CD4-positive, alpha-beta T cell (primary cell): ENCODE measurements at places on chromosomes 2 and 18.
A peak's percentile ranks its signal among the peaks of the same experiment; 100 is the strongest.

- no peak for DNase-seq
These were observed 39.1 kb upstream of the GPR17 start for GRCh38 chr2:127606625-127607398.

DNA sequence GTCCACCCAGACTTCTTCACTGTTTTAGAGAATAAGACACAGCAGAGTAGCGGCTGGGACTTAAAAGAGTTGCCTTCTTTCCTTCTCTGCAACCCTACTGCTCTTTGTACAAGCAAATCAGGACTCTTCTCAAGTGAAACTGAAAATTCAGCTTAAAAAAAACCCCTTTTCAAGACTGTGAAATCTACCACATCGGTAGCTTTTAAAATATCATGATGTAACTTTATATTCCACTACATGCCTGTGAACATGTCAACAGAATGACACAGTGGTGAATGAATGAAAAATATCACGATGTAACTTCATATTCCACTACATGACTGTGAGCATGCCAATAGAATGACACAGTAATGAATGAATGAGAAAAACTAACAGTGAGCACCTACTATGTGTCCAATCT lies 53.4 kb downstream of the TCF4 start:
- DNase-seq = no peak

DNA sequence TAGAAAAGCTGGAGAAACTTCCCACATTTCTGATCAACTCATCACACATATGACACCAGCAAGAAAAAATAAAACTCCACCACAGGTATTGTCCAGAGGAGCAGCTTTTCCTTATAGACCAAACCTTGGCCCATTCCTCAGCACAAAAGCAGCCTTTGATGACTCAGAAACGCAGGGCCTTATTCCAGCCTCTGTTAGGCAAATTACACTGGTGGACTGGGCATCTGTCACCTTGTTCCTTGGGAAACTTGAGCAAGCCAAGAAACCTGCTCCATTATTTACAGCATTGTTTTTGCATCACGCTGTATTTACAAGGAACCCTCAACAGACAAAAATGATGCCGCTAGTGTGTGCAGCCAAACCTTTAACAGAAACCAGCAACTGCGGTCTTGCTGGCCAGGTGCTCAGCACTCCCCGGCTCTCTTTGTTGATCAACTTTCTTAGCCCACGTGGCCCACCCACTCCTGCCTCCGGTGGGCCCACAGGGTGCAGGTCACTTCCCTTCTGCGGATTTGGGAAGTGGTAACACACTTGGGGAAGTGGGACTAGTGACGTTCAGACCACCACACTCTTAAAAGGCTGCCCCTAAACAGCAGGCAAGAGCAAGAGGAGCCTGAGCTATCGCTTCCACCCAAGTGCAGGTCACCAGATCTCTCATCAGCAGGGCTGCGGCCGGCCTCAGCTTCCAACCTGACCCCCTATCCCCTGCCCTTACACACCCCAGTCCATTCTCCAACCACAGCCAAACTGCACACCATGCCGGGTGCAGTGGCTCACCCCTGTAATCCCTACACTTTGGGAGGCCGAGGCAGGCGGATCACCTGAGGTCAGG lies 1.5 kb downstream of the AP1S3 start:
- DNase-seq = peak; percentile 15

DNA sequence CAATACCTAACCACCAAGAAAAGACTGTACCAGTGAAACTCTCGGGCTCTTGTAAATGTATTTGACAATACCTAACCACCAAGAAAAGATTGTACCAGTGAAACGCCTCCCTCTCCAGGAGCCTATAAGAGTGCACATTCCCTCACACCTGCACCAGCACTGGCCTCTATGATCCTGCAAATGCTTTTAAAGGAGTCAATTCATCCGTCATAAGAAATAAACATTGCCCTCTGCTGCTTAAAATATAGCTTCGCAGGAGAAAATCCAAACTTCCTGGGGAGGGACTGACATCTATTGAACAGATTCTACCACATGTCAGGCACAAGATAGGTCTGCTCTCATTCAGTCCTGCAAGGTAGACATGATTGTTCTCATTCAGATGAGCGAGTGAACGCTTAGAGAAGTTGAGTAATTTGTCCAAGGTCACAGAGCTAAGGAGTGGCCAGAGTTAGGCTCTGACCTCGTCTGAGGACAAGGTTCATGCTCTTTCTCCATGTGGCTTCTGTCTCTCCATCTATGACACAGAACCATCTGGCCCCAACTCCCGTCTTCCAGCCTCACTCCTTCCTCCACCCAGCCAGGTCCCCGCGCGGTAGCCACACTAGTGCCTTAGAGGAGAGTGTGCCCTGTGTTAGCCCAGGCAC lies 38.7 kb downstream of the MCFD2 start:
- DNase-seq = no peak

GRCh38 chr18:59276047-59276446 lies 2.8 kb upstream of the RAX start:
- DNase-seq = no peak

DNA sequence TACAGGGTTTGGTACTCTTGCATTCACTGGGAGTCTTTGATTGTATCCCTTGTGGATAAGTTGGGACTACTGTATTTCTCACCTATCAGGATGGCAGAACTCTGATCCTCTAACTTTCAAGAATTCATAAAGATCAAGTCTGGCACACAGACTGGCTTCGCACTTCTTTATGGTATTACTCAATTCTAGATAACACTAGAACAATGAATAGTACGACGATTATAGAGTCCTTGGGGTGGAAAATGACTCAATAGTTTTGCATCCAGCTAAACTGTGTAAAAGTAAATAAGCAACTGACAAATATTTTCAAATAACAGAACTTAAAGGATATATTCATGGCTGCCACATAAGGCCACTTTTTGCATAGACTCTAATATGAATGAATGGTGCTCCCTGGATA lies 103.4 kb upstream of the MEX3C start:
- no peak for DNase-seq

- DNase-seq = no peak
These were observed 343.6 kb upstream of the NXPH2 start for GRCh38 chr2:139123795-139124194.

DNA sequence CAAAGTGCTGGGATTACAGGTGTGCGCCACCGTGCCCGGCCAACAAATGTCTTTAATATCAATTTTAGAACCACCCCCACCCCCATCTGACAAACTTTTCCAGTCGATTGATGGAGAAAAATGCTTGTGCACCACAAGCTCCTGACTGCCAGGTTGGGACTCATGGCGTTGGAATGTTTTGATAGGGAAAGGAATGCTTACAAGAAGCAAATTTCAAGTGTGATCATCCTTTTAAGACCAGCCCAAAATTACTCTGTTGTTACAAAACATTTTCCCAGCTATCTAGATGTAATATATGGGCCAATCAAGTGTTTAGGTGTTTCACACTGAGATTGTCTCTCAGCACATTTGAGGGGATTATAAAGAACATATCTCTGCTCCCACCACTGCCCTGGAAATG lies 45.2 kb downstream of the UBXN4 start:
- DNase-seq = no peak

- no peak for DNase-seq
These were observed 37.7 kb upstream of the SYT4 start for GRCh38 chr18:43314941-43315340.

DNA sequence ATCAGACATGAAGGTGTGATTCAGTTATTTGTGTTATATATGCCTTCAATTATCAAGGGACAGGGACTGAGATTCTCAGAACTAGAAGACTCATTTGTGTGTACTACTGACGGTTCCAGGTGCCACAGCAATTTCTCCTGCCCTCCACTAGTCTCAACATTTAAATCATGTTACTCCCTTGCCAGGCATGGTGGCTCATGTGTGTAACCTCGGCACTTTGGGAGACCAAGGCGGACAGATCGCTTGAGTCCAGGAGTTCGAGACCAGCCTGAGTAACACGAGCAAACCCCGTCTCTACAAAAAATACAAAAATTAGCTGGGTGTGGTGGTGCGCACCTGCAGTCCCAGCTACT lies 1.1 kb downstream of the CNDP2 start:
- no peak for DNase-seq

- DNase-seq = no peak
These were observed 51.9 kb downstream of the ASAP2 start for GRCh38 chr2:9258501-9258900.

DNA sequence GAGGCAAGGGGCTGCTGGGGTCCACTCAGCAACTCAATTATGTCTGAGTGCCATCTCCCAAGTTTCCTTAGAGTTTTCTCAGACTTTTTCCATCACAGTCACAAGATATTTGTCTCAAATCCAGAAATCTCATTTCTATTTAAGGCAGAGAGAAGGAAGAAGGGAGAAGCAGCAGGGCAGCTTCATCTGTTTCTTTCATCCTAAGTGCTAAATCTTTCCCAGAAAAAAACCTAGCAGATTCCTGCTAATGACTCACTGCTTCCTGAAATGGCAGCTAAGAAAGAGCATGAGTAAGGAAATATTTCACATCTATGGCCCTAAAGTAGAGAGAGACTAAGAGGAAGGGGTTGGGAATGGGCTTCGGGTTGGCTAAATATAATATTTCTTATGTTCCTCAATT lies 88.0 kb downstream of the KYNU start:
- no peak for DNase-seq

GRCh38 chr2:10935953-10936942 lies 24.5 kb downstream of the KCNF1 start:
- DNase-seq = no peak

GRCh38 chr2:229244975-229245374 lies 26.1 kb downstream of the PID1 start:
- no peak for DNase-seq

GRCh38 chr2:151478011-151478410 lies 68.3 kb downstream of the RIF1 start:
- DNase-seq = no peak

DNA sequence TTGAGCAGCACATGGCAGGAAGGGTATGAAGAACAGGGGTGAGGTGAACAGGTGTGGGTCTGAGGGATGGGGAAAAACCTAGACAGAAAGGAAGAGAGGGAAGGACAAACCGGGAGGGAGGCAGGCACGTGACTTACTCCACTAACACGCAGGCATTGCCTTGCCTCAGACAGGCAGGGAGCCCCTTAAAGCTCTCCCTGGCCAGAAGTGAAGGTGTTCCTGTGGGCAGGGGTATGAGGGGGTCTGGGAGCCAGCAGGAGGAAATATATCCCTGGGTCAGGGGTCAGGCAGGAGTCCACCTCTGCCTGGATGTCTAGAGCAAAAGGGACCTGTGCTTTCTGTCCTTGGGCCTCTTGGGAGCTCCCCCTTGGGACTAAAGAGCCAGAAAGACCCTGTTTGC lies 135.3 kb upstream of the EPAS1 start:
- no peak for DNase-seq
